ENCODE measurements at places on chromosomes 2 and 18. TPM values are rescaled to one million over a fixed set of nuclear protein-coding genes. Genes with fewer than 3 reads are reported as not detected.

DNA sequence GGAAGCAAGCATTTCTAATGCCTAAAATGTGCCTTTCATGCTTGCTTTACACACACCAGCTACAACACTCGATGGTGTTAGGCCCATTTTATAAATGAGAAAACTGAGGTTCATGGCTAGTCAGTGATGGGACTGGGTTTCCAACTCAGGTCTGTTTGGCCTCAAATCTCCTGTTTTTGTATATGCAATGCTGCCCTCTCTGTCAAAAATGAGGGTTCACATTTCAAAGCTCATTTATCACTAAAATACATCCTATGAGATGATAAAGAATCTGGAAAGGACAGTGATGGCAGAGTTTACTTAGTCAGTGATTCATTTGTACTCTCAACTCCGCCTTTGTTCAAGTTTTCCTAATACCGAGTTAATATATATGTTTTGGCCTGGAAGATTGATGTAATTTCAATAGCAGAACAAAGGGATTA, 92.3 kb downstream of the KCTD1 start:
- DNase-seq = no peak

DNA sequence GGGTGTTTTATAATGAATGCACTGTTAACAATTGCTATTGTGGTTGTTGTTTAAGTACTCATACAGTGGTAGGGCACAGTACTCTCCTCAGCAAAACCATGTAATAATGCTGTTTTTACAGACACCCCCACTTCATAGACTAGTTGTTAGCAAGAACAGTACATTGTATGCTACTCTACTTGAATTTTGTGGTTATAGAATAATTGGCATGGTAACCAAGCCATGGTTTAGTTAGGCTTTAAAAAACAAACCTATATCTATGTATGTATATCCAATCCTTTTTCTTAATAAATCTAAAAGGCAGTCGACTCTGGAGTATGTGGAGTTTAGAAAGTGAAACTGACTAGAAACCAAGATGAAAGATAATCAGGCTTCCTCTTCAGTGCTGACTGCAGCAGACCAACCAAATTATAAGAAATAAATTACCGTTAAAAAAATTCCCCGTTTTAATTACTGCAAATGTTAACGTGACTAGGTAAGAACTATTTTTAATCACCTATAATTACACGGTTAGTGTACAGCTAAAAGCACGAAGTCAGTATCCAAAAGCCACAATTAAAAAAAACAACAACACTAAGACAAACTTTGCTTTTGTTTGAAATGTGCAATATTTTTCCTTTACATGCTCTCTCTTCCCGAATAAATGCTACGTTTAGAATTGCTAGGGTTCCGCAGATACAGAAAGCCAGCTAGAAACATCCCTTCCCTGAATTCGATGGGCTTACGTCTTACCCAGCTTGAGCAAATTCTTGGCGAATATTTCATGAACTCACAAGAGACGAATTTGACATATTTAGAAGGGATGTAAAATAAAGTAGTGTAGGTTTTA, 113.3 kb upstream of the SERTAD2 start:
- no peak for DNase-seq

GRCh38 chr18:62875323-62875722, 160.0 kb downstream of the PHLPP1 start:
- no peak for DNase-seq

DNA sequence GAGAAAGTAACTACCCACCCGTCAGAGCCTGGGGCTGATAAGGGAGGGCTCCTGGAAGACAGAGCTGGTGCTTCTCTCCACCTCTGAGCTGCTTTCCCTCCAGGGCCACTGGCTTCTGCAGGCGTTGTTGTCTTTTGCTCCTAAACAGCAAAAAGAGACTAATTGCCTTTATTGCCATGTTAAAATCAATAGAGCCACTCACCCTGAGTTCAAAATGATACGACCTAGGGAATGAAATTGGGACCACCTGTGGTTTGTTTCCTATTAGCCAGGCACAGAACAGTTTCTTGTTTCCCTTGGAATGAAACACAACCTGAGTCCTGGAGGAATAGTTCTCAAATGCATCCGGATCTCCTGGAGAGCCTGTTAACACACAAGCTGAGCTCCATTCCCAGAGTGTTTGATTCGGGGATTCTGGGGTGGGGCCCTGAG, 45.8 kb downstream of the TCF7L1 start:
- no peak for DNase-seq

GRCh38 chr18:58231930-58232329, 187.9 kb downstream of the NEDD4L start:
- no peak for DNase-seq

The GKN2 gene
- total RNA-seq = not detected

The KATNAL2 gene
- total RNA-seq = 1.4 TPM

The IHH gene
- total RNA-seq = not detected

- no peak for DNase-seq
Measured at GRCh38 chr2:239286901-239287300, 113.9 kb downstream of the HDAC4 start.

- DNase-seq = no peak
Measured at GRCh38 chr18:5984245-5984644, 88.9 kb upstream of the TMEM200C start.

The NDUFV2 gene
- total RNA-seq = 93.3 TPM

The SIX3 gene
- total RNA-seq = not detected

DNA sequence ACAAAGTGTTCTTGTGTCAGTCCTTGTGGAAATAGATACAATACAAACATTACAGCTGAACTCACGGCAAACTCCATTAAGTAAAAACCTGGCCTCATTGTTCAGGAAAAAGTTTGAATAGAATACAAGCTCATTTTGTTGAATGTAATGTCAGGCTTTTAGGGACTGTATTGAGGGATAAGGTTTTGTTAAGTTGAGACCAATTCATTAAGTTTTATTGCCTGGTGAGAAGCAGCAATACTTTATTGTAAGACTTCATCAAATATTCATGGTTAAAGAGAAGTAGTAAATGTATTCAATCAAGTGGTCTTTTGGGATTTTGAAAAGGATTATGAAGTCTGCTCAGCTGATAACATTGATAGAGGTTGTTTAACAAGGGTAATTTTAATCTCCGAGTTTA, 35.4 kb upstream of the METAP1D start:
- DNase-seq = no peak

GRCh38 chr18:10038268-10038667, 124.5 kb downstream of the VAPA start:
- DNase-seq = no peak

The PJVK gene
- 3.8 TPM for total RNA-seq

DNA sequence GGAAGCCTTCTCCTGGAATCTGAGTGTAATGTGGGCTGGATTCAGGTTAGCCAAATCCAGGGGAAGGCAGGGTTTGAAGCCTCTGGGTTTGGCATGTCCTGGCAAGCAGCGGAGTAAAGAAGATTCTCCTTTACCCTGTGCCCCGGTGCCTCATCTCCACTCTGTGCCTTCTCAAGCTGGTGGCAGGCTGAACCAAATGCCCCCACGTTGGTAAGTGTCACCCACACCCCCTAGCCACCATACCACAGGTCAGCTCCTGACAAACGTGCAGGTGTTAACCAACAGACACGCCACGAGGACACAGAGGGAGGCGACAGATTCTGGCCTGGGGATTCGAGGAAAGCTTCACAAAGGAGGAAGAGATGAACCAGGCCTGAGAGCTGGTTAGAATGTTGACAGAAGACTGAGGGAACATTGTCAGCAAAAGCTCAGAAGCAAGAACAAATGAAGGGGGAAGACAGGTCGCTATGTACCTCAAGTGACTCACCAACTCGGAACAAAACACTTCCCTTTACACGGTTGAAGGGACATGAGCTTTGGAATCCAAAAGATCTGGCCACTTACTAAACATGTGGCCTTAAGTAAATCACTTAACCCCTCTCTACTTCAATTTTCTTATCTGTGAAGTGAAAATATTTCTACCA, 85.2 kb upstream of the LCLAT1 start:
- DNase-seq = peak; percentile 91

The REG3A gene
- not detected for total RNA-seq

The MROH2A gene
- not detected for total RNA-seq

DNA sequence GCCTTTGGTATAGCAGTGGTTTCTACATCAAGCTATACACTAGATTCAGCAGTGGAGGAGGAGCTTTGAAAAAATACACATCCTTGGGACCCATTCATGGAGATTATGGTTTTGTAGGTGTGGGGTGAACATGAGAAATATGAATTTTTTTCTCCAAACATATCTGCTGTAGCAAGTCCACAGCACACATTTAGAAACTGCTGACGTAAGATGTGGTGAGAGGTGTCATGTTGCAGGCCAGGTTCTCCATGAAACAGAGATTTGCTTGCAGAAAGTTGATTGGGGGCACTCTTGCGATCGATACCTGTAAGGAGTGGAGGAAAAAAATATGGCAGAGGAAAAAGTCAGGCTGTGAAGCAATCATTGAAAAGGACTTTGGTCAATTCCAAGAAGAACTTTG, 67.9 kb downstream of the FASTKD2 start:
- no peak for DNase-seq

The GALNT5 gene
- 3.1 TPM for total RNA-seq

- no peak for DNase-seq
Measured at GRCh38 chr2:166197446-166197845, 69.6 kb upstream of the SCN1A start.

- DNase-seq = no peak
Measured at GRCh38 chr2:136331226-136331625, 213.3 kb upstream of the CXCR4 start.

GRCh38 chr18:3710712-3711301, 260.8 kb downstream of the TGIF1 start:
- DNase-seq = no peak

GRCh38 chr2:30193104-30193681, 38.1 kb upstream of the LBH start:
- no peak for DNase-seq

- no peak for DNase-seq
Measured at GRCh38 chr18:35334821-35335220, 9.4 kb downstream of the ZNF24 start.

The NETO1 gene
- total RNA-seq = 7.1 TPM

The FAP gene
- total RNA-seq = 3.6 TPM

The IL36B gene
- not detected for total RNA-seq

DNA sequence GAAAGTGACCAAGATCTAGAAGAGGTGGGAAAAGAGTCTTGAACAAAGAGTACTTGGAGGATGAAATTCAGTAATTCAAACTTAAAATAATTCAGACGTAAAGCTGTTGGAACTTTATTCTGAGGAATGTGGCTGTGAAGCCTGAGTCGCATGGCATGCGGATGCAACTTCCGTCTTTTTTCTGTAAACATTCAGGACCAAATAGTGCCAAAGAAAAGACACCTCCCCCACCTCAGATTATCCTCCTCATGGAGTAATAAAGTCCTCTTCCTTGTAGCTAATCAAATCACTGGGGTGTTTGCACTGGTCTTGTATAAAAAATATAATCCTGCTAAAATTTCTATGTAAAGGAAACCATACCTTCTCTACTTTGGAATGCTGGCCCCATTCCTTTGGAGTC, 790.4 kb downstream of the TSN start:
- no peak for DNase-seq

DNA sequence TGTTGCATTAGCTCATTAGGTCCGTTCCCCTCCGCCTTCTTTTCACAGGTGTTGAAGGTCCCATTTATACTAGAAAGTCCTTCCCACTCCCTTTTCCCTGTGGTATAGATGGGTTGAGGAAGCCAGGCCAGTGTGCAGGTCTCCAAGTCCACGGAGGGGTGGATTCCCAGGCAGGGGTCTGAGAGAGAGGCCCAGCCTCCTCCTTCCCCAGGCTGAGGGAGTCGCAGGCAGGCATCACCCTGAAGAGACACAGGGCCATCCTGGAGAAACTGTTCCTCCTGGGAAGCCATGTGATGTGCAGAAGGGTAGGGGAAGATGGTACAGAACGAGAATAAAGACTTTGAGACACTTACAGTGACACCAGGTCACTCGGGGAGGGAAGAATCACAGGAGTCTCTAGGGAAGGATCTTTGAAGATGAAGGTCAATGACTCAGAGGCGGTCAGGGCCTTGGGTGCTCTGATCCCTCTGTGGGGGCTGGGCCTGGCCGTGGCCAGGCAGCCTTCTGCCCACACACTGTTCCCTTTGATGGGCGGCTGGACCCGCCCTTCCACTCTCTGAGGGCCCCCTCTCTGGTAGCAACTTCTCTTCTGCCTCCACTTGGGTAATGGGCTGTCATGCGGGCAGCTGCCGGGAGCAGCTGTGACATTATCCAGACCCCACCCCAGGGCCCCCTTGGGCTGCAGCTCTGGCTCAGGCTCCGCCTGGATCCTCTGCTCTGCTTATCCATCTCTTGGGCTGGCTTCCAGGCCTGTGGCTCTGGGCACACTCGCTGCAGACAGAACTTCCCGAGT, 45.1 kb downstream of the RHOB start:
- no peak for DNase-seq

The PARD6G gene
- total RNA-seq = 9.4 TPM

Data from kidney epithelial cell (primary cell).